ENCODE measurements at places on chromosomes 6 and 20.

- DNase-seq, result no peak
- H3K27me3 ChIP-seq, result no peaks in the 10 kb centered on the region
- H3K4me3 ChIP-seq, result no peak overlapping the region
- no peaks in the 10 kb centered on the region for H3K4me1 ChIP-seq
- no peak overlapping the region for H3K27ac ChIP-seq
- no peaks in the 10 kb centered on the region for H3K36me3 ChIP-seq
These were observed 131.8 kb downstream of the CFAP61 start for GRCh38 chr20:20184149-20184548.

GRCh38 chr20:17570347-17571152 lies 675 bp downstream of the DSTN start:
- DNase-seq, result peak; percentile 47
- no peaks in the 10 kb centered on the region for H3K36me3 ChIP-seq
- H3K4me1 ChIP-seq, result peaks cover 52% of the 10 kb centered on the region
- H3K27ac ChIP-seq, result peak overlapping the region; percentile 98
- no peaks in the 10 kb centered on the region for H3K27me3 ChIP-seq

DNA sequence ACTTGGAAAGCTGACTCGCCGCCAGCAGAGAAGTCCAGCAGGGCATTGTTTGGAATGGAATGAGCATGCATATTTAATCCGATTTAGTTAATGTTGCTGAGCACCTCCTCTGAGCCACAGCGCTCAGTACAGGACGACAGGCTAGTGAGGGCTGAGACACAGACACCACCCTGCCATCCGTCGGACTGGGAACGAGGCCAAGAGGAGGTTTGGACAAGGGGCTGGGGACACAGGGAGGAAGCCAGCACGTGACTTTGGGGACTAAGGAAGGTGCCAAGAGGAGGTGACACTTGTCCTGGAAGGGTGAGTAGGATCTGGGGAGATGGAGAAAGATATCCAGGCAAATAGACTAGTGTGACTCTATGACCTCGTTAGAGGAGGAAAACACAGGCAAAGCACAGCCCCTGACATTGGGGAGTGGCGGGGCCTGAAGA lies 152.5 kb upstream of the ECI2 start:
- no peaks in the 10 kb centered on the region for H3K4me1 ChIP-seq
- no peaks in the 10 kb centered on the region for H3K27me3 ChIP-seq
- H3K4me3 ChIP-seq, result no peak overlapping the region
- H3K27ac ChIP-seq, result no peak overlapping the region
- no peaks in the 10 kb centered on the region for H3K36me3 ChIP-seq

GRCh38 chr6:158818581-158819212 lies 471 bp downstream of the EZR start:
- peak overlapping the region; percentile 57 for H3K4me3 ChIP-seq
- H3K27ac ChIP-seq, result peak overlapping the region; percentile 96
- H3K27me3 ChIP-seq, result no peaks in the 10 kb centered on the region
- peaks cover 37% of the 10 kb centered on the region for H3K4me1 ChIP-seq

DNA sequence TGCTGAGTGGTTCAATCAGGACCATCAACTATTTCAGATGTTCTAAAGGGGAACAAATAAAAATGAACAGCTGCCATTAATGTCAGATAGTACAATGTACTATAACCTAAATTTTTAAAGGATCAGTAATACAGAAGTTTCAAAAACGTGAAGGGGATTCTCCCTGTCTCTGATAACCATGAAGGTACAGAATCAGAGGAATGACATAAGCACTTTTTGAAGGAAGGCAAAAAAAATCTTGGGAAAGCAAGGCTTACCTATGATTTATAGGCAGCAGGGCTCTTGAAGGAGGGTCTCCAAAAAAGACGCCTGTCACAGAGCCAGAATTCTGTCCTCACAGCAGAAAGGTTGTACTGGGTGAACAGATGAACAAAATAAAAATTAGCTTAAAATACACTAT lies 20.1 kb downstream of the DEK start:
- no peaks in the 10 kb centered on the region for H3K27me3 ChIP-seq
- no peaks in the 10 kb centered on the region for H3K36me3 ChIP-seq
- no peak for DNase-seq
- no peaks in the 10 kb centered on the region for H3K4me1 ChIP-seq

- H3K4me1 ChIP-seq, result peaks cover 9% of the 10 kb centered on the region
- no peaks in the 10 kb centered on the region for H3K27me3 ChIP-seq
- peak overlapping the region; percentile 53 for H3K4me3 ChIP-seq
- no peaks in the 10 kb centered on the region for H3K36me3 ChIP-seq
These were observed 129.4 kb downstream of the CDH26 start for GRCh38 chr20:60087563-60088105.

DNA sequence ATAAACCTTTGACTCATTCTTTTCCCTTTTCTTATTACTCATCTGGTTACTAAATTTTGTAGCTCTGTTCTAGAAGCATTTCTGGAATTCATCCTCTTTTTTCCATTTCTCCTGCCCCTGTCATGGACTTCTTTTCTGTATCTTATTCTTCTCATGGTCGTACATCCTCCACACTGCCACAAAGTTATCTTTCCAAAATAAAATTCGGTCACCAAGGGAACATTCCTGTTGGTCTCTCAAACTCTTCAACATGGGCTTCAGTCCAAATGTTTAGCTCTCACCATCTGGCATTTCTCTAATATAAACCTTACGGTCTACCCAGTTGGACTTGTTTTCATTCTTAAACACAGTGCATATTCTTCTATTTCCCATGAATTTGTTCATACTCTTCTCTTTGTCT lies 428.8 kb upstream of the ID4 start:
- no peaks in the 10 kb centered on the region for H3K4me1 ChIP-seq
- no peak overlapping the region for H3K27ac ChIP-seq
- DNase-seq, result no peak
- no peak overlapping the region for H3K4me3 ChIP-seq
- no peaks in the 10 kb centered on the region for H3K36me3 ChIP-seq
- no peaks in the 10 kb centered on the region for H3K27me3 ChIP-seq

- H3K27me3 ChIP-seq, result no peaks in the 10 kb centered on the region
- no peaks in the 10 kb centered on the region for H3K36me3 ChIP-seq
- H3K4me1 ChIP-seq, result no peaks in the 10 kb centered on the region
- no peak overlapping the region for H3K4me3 ChIP-seq
These were observed 68.6 kb downstream of the LCA5 start for GRCh38 chr6:79468587-79468986.

- H3K4me1 ChIP-seq, result peaks cover 24% of the 10 kb centered on the region
- no peaks in the 10 kb centered on the region for H3K36me3 ChIP-seq
- H3K4me3 ChIP-seq, result no peak overlapping the region
- H3K27ac ChIP-seq, result no peak overlapping the region
These were observed 29.0 kb upstream of the AFDN start for GRCh38 chr6:167797476-167798265.

- H3K4me3 ChIP-seq, result no peak overlapping the region
- no peak for DNase-seq
- no peaks in the 10 kb centered on the region for H3K36me3 ChIP-seq
- no peaks in the 10 kb centered on the region for H3K27me3 ChIP-seq
- H3K4me1 ChIP-seq, result no peaks in the 10 kb centered on the region
These were observed 126.6 kb upstream of the RIN2 start for GRCh38 chr20:19631410-19631809.

- no peaks in the 10 kb centered on the region for H3K27me3 ChIP-seq
- no peak overlapping the region for H3K27ac ChIP-seq
- no peaks in the 10 kb centered on the region for H3K36me3 ChIP-seq
These were observed 374.3 kb upstream of the CHD6 start for GRCh38 chr20:41992481-41992880.

DNA sequence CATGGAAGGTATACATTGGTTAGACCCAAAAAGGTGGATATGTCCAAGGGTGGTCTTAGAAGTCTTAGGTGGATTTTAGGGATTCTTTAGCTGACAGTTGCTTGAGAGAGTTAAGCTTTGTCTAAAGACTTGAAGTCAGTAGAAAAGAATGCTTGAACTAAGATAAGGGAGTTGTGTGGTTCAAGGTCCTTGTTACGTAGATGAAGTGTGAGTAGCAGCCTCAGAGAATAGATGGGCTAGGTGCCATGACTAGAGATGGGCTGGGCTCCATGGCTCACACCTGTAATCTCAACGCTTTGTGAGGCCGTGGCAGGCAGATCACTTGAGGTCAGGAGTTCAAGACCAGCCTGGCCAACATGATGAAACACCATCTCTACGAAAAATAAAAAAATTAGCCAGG lies 1.7 kb downstream of the SHLD1 start:
- no peaks in the 10 kb centered on the region for H3K36me3 ChIP-seq
- no peak overlapping the region for H3K27ac ChIP-seq
- no peak for DNase-seq
- H3K27me3 ChIP-seq, result no peaks in the 10 kb centered on the region
- H3K4me3 ChIP-seq, result no peak overlapping the region
- H3K4me1 ChIP-seq, result peaks cover 4% of the 10 kb centered on the region

DNA sequence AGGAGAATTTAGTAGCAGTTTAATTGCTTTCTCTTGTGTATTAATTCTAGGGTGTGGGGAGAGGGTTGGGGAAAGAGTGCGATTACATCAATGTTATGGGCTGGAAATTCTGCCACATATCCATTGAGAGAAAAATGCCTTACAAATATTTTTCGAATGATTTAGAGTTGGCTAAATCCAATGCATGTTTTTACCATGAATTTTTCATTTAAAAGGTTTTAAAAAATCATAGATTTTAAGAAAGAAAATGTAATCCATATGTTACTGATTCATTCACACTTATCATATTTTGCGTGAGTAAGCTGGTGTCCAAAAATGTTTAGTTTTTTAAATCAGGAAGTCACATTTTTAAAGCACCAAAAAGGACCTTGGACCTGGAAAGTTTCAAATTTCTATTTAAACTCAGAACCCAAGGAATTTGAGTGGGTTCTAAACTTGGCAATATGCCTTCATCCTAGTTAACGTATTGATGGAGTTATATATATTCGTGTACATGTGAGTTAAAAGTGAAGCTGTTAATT lies 627.4 kb upstream of the CITED2 start:
- no peaks in the 10 kb centered on the region for H3K36me3 ChIP-seq
- no peak for DNase-seq
- no peaks in the 10 kb centered on the region for H3K27me3 ChIP-seq
- no peaks in the 10 kb centered on the region for H3K4me1 ChIP-seq
- no peak overlapping the region for H3K27ac ChIP-seq
- H3K4me3 ChIP-seq, result no peak overlapping the region

GRCh38 chr20:16243470-16243869 lies 329.8 kb downstream of the KIF16B start:
- H3K4me3 ChIP-seq, result no peak overlapping the region
- no peaks in the 10 kb centered on the region for H3K4me1 ChIP-seq
- no peaks in the 10 kb centered on the region for H3K27me3 ChIP-seq
- no peak overlapping the region for H3K27ac ChIP-seq

- no peak overlapping the region for H3K27ac ChIP-seq
- no peaks in the 10 kb centered on the region for H3K4me1 ChIP-seq
- no peak for DNase-seq
- H3K4me3 ChIP-seq, result no peak overlapping the region
- no peaks in the 10 kb centered on the region for H3K27me3 ChIP-seq
- no peaks in the 10 kb centered on the region for H3K36me3 ChIP-seq
These were observed 250.7 kb upstream of the FAM83B start for GRCh38 chr6:54595844-54596243.

DNA sequence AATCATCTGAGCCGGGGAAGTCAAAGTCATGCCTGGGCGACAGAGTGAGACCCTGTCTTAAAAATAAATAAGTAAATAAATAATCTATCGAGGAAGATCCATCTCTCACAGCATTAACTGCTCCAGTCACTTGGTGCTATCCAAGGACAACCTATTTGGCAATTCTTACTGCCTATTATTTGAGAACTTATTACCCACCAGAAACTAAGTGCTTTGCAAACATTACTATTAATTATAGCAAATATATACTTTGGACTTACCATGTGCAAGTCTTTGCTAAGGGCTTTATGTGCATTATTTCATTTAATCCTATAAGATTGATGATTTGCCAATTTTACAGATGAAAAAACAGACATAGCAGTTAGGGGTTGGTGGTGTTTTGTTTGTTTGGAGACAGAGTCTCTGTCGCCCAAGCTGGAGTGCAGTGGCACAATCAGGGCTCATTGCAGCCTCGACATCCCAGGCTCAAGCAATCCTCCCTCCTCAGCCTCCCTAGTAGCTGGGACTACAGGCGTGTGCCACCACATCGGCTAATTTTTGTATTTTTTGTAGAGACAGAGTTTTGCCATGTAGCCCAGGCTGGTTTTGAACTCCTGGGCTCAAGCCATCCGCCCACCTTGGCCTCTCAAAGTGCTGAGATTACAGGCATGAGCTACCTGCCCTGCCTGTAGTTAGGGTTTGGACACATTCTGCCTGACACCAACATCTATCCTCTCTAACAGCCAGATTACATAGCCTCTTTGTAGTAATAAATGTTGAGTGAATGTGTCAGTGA lies 933 bp upstream of the APOM start:
- H3K4me1 ChIP-seq, result peaks cover 55% of the 10 kb centered on the region
- no peak overlapping the region for H3K4me3 ChIP-seq
- H3K27me3 ChIP-seq, result no peaks in the 10 kb centered on the region
- no peak overlapping the region for H3K27ac ChIP-seq
- peaks cover 37% of the 10 kb centered on the region for H3K36me3 ChIP-seq

DNA sequence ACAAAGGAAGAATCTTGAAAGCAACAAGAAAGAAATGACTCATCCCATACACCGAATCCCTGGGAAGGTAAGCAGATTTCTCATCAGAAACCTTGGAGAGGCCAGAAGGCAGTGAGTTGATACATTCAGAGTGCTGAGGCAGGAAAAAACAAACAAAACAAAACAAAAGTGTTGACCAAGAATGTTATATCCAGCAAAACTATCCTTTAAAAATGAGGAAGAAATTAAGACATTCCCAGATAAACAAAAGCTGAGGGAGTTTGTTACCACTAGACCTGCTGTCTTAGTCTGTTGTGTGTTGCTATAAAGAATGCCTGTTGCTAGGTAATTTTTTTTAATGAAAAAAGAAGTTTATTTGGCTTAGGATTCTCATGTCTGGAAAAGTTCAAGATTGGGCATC lies 33.7 kb upstream of the PPP1R3G start:
- no peaks in the 10 kb centered on the region for H3K27me3 ChIP-seq
- no peak for DNase-seq
- no peak overlapping the region for H3K27ac ChIP-seq
- H3K4me1 ChIP-seq, result no peaks in the 10 kb centered on the region
- no peak overlapping the region for H3K4me3 ChIP-seq

DNA sequence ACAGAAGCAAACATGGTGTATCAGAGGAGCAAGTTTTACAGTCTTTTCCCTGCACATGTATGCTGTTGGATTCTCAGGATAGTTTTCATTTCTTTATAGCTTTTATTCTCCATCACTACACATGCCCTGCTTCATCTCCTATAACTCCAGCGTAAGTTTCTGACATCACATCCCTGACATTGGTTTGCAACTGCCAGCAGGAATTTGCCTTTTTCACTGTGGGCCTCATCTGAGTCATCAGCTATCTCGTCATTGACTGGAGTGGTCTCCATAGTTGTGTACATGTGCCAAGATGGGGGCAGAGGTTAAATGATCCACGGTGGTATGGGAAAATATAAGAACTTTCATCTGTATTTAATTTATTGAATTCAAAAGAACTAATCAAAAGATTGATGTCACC lies 96.7 kb downstream of the SLX4IP start:
- no peaks in the 10 kb centered on the region for H3K36me3 ChIP-seq
- DNase-seq, result no peak
- no peak overlapping the region for H3K4me3 ChIP-seq
- no peaks in the 10 kb centered on the region for H3K4me1 ChIP-seq
- no peaks in the 10 kb centered on the region for H3K27me3 ChIP-seq
- no peak overlapping the region for H3K27ac ChIP-seq
